ENCODE measurements at places on chromosomes 3 and 15.
A peak's percentile ranks its signal among the peaks of the same experiment; 100 is the strongest.

- peak; percentile 47 for DNase-seq
Measured at GRCh38 chr15:75945953-75946352, 42.3 kb downstream of the FBXO22 start.

DNA sequence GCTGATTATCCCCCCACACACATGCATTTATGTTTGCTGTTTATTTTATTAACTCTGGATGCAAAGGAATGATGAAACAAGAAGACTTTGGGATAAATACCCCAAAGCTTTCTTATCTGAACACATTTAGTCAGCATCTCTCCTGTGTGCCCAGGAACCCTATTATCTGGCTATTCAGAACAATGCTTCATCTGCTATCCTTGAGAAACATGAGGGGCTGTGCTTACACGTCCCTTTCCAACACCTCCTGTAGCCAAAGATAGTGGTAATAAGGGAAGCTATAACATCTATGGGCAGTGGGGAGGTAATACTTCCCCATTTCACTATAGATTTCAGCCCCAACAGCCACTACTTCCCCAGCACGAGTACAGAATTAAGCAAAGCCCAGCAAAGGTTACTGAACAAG, 94.7 kb downstream of the SSR3 start:
- no peak for DNase-seq

- no peak for DNase-seq
Measured at GRCh38 chr15:81945014-81945615, 100.7 kb downstream of the MEX3B start.

DNA sequence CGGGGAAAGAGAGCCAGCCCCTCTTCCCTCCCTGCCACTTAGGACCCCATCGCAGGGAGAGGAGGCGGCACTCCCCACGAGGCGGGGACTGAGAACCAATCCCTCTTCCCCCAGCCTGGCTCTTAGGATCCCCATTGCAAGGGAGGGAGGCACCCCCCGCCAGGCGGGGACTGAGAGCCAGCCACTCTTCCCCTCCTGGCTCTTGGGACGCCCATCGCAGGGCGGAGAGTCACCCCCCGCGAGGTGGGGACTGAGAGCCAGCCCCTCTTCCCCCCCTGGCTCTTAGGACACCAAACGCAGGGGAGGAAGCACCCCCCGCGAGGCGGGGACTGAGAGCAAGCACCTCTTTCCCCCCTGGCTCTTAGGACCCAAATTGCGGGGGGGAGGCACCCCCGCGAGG, 34.2 kb upstream of the SSUH2 start:
- DNase-seq: no peak

DNA sequence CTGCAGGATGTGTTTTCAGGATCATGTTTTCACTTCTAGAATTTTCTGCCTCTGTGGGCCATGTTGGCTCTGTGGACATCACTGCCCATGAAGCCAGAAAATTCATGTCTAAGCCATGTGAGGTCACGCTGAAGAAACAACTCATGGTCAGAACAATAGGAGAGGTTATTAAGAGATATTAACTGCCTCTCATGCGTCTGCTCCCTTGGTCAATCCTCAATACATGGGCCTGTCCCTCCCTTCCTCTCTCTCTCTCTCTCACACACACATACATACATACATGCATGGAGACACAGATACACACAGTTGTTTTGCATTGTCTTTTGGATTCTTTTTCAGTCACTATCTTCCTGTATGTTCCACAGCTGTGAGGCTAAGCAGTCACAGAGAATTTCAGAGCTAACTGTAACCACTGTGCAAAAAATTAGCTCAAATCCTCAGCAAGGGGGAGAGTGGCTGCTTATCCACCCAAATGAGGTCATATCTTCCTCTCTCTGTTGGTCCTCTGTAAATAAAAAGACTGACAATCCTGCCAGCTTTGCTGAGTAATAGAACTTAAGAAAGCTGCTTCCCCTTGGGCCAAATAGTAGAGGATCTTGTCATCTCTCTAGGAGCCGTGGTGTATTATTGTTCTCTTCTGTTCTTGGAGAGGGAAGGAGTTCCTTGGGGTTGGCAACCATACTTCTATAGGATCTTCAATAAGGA, 45.6 kb downstream of the LRTM1 start:
- DNase-seq: peak; percentile 73

GRCh38 chr3:188241883-188242282, 87.9 kb downstream of the LPP start:
- no peak for DNase-seq

DNA sequence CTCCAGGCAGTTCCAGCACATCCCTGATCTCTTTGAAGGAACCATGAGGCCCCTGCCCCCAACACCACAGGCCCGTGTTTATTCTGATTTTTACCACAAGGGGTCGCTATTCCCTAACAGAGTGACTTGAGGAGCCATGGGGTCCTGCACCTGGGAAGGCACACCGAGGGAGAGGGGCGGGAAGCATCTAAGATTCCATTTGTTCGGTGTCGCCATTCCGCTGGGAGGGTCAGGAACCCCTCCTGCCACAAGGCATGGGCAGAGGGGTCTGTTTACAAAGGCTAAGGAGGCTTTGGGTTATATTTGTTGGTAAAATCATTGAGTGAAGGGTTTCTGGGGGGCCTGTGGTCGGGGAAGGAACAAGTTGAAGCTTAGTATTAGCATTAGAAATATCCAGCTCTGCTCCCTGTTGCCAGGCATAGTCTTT, 77.1 kb downstream of the WDR76 start:
- DNase-seq: peak; percentile 26

DNA sequence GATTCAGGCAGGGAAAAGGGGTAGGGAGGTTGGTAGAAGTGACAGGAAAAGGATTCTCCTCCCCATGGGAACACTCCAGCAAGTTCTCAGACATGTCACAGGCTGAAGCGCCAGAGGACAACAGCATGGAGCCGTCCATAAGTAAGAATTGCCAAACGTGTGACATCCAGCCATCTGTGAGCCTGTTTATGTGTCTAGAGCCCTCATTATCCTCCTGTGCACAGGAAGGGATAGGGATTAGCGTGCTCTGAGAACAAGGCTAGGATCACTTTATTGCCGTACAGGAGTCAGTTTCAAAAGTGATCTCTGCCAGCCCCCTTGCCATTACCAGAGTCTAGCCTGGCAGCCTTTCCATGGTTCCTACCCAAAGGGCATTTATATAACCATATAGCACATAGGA, 549.5 kb downstream of the NTRK3 start:
- DNase-seq: no peak

DNA sequence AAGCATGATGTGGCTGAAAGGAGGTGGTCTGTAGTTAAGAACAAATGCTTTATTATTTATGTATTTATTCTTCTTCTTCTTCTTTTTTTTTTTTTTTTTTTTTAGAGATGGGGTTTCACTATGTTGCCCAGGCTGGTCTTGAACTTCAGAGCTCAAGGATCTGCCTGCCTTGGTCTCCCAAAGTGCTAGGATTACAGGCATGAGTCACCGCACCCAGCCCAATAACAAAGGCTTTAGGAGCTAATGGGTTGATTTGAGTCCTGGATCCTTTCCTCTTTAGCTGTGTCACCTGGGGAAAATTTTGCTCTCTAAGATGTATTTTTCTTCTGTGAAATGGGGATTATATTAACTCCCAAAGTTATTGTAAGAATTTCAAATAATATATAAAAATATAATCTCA, 168.8 kb downstream of the PEX5L start:
- no peak for DNase-seq

DNA sequence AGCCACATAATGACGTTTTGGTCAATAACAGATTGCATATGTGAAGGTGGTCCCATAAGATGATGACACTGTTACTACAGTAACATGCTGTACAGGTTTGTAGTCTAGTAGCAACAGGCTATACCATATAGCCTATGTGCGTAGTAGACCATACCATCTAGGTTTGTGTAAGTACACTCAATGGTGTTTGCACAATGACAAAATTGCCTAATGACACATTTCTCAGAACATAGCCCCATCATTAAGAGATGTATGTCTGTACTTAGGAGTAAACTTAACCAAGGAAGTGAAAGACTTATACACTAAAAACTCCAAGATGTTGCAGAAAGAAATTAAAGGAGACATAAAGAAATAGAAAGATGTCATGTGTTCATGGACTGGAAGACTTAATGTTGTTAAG, 66.2 kb downstream of the RPLP1 start:
- no peak for DNase-seq

DNA sequence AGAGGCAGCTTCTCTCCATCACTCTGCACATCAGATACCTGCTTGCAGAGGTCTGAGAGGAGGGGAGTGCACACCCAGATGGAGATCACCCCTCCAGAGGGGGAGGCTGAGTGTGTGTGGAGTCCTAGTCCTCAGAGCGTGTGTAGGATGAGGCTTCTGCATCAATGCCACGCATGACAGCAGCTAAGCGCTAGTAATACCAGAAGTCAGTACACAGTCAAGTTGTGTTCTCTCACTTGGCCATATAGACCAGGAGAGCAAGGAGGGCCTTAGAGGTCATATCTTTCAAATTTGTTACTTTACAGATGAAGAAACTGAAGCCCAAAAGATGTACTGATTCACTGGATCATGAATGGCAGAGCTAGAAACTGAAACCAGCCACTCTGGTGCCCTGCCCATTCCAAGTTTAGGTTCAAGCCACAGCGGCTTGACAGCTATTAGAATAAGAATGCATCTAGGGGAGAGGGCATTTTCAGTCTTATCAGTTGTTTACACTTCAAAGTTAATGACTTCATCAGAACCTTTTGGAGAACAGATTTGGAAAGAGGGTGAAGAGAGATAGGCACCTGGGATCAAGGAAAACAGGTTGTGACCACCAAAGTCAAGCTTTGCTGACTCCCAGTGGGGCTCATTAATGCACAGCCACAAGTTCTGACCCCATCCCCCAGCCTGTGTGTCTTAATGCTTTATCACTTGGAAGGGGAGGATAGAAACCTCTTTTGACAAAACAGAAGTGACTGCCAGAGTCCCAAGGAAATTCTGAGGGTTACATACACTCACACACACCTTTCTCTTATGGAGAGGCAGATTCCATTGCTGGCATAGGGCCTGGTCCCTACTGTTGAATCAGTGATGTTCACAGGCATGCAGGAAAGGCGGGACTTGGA, 310.3 kb downstream of the CHST2 start:
- DNase-seq: no peak

- no peak for DNase-seq
Measured at GRCh38 chr15:93855181-93855826, 376.1 kb upstream of the MCTP2 start.

- DNase-seq: peak; percentile 36
Measured at GRCh38 chr15:80777137-80777536, 2.0 kb upstream of the CEMIP start.

DNA sequence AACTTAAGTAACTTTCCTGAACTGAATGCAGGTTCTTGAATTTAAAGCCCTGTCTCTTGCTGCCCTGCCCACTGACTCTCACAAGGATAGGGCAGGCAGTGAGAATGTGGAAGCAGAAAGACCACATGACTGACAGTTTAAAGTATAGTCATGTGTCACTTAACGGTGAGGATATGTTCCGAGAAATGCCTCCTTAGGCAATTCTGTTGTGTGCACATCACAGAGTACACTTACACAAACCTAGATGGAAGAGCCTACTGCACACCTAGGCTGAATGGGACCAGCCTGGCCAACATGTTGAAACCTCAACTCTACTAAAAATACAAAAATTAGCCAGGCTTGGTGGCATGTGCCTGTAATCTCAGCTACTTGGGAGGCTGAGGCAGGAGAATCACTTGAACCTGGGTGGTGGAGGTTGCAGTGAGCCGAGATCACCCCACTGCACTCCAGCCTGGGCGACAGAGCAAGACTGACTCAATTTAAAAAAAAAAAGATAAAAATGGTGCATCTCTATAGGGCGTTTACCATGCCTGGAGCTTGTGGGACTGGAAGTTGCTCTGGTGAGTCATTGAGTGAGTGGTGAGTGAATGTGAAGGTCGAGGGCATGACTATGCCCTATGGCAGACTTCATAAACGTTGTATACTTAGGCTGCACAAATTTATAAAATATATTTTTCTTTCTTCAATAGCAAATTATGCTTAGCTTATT, 18.9 kb upstream of the COPG1 start:
- no peak for DNase-seq

- DNase-seq: no peak
Measured at GRCh38 chr3:80556763-80557162, 789.0 kb upstream of the ROBO1 start.

Measured in AG04450 (cell line).